Activated CD4-positive, alpha-beta T cell treated with anti-CD3 and anti-CD28 coated beads, Interleukin-2, amount 10 ng/mL, durations not matched to agents 7 days and 5 days (primary cell): ENCODE measurements at places on chromosomes 13 and 19. TPM values are rescaled to one million over a fixed set of nuclear protein-coding genes. Genes with fewer than 3 reads are reported as not detected.

DNA sequence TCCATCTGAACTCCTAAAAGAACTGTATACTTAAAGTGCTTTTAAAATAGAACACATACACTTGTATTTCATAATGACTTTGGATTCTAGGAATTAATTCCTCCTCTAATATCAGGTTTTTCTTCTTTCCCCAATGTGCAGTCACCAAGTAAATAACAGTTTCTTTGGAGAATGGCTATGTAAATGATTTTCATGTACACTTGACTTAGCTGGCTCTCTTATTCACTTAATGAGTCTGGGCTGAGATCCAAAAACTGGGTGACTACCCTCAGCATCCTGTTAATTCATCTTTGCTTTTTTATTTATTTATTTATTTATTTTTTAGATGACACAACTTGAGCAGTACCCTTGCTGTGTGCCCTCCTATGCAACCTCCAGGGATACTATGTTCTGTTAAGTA lies 1003.7 kb downstream of the SLITRK1 start:
- H3K4me1 ChIP-seq, result no peaks in the 10 kb centered on the region
- no peak overlapping the region for H3K4me3 ChIP-seq

GPR183 gene
- 45.1 TPM for total RNA-seq

DNA sequence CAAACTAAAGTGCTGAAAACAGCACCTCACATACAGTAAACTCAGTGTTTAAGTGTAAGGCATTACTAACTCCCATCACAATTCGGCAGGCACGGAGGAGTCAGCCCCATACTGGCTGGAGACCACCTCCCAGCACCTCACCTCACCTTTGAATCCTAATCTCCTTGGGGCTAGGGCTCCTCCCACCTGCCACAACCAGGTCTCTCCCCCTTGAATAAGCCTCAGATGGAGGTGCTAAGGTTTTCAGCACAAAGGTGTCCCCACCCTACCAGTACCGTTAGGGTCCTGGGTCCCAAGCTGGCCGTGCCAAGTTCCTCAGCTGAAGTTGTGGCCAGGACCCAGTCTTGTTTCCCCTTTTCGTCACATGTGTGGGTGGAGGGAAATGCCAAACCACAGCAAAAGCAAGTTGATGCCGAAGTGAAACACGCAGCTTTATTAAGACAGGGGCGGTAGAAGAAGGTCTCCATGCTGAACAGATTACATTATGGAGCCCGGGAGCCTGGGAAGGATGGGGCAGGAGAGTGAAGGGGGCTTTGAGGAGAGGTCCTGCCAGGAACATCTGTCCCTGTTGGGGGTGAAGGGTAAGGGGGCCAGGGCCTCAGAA lies at the start of gene IGFLR1:
Gene IGFLR1, minus strand, starts transcription at position 332 of the 604 bp plus-strand sequence. CDS start 1,272 bp downstream, outside the sequence.
- H3K4me3 ChIP-seq, result peak within 1 kb of the TSS; percentile 81
- peak within 1 kb of the TSS; percentile 99 for H3K27ac ChIP-seq
- H3K36me3 ChIP-seq, result peaks cover 29% of the 10 kb centered on the region
- no peaks in the 10 kb centered on the region for H3K27me3 ChIP-seq

- H3K4me1 ChIP-seq, result peaks cover 10% of the 10 kb centered on the region
- peaks cover 1% of the 10 kb centered on the region for H3K27me3 ChIP-seq
These were observed 5.0 kb upstream of the ZNF230 start for GRCh38 chr19:43997631-43998290.

GRCh38 chr13:75934889-75935288 lies 298.8 kb downstream of the LMO7 start:
- H3K27me3 ChIP-seq, result peaks cover 7% of the 10 kb centered on the region
- H3K4me1 ChIP-seq, result no peaks in the 10 kb centered on the region
- H3K36me3 ChIP-seq, result no peaks in the 10 kb centered on the region
- no peak overlapping the region for H3K27ac ChIP-seq

DNA sequence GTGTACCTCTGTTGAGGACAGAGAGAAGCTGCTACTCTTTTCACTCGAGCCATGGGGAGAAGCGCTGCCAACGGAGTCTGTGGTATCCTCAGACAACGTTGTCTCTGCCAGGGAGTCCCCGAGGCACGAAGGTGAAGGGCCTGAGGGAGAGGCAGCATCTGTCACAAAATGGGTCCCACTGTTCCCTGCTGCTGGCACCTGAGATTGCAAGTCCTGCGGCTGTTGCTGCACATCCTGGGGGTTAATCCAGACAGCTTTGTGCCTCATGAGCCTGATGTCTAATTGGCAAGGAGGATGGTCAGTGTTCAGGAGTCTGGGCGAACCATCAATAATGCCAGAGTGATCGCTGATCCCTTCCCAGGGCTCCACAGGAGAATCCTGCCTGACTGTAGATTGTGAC lies 15.0 kb downstream of the RUBCNL start:
- H3K4me1 ChIP-seq, result no peaks in the 10 kb centered on the region
- DNase-seq, result no peak
- no peaks in the 10 kb centered on the region for H3K36me3 ChIP-seq
- H3K4me3 ChIP-seq, result no peak overlapping the region
- peaks cover 2% of the 10 kb centered on the region for H3K27me3 ChIP-seq
- H3K27ac ChIP-seq, result no peak overlapping the region

GRCh38 chr19:45939792-45940514 lies 25.4 kb upstream of the NANOS2 start:
- peaks cover 28% of the 10 kb centered on the region for H3K27me3 ChIP-seq
- no peaks in the 10 kb centered on the region for H3K36me3 ChIP-seq
- H3K4me3 ChIP-seq, result no peak overlapping the region
- peaks cover 11% of the 10 kb centered on the region for H3K4me1 ChIP-seq

ZNF208 gene
- 0.73 TPM for total RNA-seq
